Activated T-helper 1 cell treated with anti-CD3 and anti-CD28 coated beads, Interleukin-12 subunit alpha, Interleukin-12 subunit beta, Interleukin-2, Interleukin-4 antibody, amounts not matched to agents 30 ng/mL and 10 ng/mL and 1 ng/mL, durations not matched to agents 14 hours and 24 hours and 36 hours (primary cell): ENCODE measurements at places on chromosomes 16 and 17.

DNA sequence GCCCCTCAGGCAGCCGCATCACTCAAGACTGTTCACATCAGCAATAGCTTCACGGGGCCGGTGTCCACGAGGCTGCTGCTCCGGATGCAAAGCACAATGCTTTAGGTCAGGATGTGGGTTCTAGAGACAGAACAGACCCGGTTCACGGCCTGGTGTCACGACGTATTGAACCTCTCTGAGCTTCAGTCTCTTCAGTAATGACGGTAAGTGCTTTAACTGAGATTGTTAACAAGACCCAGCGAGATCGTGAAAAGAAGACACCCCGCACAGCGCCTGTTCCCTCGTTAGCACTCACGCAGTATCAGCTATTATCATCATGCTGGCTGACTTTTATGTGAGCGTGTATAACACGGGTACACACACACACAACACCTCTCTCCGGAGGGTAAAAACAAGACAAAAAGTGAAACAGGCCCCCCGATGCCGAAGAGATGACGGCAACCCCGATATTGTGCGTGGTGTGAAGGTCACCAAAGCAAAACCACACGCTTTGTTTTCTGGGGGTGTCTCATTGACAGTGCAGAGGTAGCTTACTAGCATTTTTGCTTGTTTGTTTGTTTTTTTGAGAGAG, 21.4 kb upstream of the ABR start:
- DNase-seq = no peak

- DNase-seq = no peak
Observed at GRCh38 chr16:23469814-23470213, 16.8 kb upstream of the COG7 start.

- peak; percentile 13 for DNase-seq
Observed at GRCh38 chr17:66399441-66399840, 97.0 kb downstream of the PRKCA start.

GRCh38 chr17:35708951-35709350, 22.5 kb upstream of the RASL10B start:
- no peak for DNase-seq

DNA sequence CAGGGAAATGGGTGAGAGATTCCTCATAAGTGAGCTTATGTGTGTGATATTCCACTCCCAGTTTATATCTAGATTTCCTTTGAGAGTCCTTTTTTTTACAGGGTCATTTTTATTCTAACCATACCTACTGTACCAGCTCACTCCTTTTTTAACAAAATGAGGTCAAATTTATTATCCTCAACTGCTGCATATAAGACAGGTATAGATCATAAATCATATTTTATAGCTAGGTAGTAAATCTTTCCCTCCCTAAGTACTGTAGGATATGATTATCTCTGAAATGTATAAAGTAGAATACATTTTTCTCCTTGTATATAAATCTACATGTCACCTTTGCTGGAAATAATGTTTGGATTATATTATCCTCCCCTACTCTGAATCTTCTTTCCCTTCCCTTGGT, 31.5 kb downstream of the AP2B1 start:
- DNase-seq = no peak

- DNase-seq = peak; percentile 58
Observed at GRCh38 chr16:566475-567372, at the start of gene NHLRC4. Gene NHLRC4 (plus strand): TSS chr16:567005. CDS start chr16:568048, 1,043 bp downstream.

GRCh38 chr17:76176701-76177574, 35.9 kb upstream of the FOXJ1 start:
- DNase-seq = no peak

DNA sequence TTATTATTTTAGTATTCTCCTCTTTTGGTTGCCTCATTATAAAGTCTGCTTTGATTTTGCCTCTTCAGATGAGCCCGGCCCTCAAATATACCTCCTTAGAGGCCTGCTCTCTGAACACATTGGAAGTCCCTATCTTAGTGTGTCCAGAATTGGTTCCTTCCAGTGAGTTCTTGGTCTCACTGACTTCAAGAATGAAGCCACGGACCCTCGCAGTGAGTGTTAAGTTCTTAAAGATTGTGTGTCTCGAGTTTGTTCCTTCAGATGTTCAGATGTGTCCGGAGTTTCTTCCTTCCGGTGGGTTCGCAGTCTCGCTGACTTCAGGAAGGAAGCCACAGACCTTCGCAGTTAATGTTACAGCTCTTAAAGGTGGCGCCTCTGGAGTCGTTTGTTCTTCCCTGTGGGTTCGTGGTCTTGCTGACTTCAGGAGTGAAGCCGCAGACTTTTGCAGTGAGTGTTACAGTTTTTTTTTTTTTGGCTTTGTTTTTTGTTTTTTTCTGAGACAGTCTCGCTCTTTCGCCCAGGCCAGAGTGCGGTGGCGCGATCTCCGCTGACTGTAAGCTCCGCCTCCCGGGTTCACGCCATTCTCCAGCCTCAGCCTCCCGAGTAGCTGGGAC, 45.8 kb upstream of the NOS2 start:
- DNase-seq = peak; percentile 16

DNA sequence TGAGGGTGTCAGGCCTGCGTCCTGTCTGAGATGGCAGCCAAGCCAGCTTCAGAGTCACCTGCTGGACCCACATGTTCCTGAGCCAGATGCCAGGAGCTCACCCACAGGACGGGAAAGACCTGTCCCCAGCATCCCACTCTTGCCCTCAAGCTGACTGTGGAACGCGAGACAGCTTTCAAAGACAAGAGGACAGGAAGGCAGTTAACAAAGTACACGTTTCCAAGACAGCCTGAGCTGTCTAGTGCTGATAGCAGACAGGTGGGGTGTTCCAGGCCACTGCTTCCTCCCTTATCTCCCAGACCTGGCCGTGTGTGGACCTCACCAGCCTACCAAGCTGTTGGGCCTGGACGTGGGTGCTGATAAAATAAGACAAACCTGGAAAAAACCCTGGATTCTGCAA, 13.2 kb downstream of the CMTM3 start:
- no peak for DNase-seq

GRCh38 chr16:86988920-86989696, 328.1 kb downstream of the C16orf95 start:
- no peak for DNase-seq

DNA sequence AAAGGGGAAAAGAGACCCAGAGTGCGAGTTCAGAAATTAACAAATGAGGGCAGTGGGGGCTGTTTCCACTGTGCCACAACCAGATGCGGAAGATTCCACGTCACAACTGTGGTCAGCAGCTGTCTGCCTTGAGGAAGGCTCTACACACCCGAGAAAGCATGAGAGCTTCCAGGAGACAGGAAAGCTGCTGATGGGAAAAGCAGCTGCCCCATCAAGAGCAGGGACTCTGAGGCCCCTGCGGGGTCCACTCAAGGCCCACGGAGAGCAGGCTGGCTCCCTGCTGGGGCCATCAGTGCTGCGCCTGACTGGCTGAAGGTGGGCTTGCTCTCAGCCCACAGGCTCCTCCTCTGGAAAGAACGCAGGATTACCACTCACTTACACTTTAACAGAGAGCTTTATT, 14.8 kb upstream of the TRAP1 start:
- no peak for DNase-seq

DNA sequence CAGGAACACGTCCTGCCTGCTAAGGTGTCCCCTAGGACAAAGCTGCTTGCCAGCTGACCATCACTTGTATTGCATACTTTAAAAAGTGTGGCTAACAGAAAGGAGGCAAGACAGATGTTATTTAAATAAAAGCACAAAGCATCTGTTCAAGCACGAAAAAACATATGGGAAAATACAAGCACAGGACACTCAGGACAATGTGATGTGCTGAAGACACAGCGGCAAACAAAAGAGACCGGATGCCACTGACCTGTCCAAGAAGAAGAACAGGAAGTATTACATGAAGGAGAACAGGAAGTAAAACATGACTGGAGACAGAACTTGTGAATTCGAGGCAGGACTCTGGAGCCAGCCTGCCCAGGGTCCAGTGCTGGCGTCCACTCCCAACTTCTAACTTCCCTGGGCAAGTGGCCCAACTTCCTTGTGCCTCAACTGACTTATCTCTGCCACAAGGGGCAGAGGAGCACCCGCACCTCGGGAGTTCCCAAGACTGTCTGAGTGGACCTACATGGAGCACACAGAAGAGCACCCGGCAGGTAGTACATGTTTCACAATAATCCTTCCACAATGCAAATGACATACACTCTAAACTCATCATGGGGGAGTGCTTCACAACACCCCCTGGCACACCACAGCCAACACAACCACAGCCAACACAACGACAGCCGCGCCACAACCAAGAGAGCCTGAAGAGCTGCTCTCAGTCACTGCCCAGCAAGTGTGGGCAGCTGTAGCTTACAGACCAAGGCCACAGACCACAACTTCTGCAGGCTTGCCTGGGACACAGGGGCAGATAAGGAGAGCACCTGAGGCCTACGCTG, 36.6 kb downstream of the ANKRD11 start:
- DNase-seq = no peak

DNA sequence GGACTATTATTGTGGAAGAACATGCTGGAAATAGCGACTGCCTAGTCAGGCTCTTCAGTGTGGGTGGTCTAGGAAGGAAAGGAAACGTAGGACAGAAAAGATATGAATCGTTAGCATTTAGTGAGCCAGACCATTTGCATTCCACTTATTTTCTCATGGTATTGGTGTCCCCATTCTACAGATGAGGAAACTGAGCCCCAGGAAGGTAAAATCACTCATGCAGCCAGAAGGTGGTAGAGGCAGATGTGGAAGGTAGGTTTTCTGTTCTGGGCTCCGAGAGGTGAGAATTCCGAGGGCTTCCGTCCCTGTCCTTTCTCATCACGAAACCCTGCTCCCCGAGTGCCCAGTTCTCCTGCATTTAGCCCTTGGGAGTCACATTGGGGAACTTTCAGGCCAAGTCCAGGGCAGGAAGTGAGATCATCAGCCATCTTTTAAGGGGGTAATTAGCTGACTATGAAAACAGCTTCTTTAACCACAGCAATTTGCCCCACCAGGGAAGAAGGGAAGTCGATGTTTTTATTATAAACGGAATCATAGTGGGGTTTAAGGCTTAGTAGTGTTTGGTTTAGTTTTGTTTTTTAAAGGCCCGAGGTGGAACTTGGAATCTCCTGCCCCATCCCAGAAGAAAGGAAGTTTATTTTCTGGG, 110.7 kb upstream of the IRX3 start:
- no peak for DNase-seq

DNA sequence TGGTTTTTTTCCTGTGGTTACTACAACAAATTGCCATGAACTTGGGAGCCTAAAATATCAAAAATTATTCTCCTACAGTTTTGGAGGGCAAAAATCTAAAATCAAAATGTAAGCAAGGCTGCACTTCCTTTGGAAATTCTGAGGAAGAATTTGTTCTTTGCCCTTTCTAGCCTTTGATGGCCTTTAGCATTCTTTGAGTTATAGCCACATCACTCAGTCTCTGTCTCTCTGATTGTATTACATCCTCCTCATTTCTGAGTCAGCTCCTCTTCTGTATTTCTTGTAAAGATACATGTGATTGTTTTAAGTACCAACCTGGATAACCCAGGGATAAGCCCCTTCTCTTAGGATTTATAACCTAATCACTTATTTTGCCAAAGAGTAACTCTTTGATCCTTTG, 282.0 kb downstream of the BCAS3 start:
- DNase-seq = no peak

DNA sequence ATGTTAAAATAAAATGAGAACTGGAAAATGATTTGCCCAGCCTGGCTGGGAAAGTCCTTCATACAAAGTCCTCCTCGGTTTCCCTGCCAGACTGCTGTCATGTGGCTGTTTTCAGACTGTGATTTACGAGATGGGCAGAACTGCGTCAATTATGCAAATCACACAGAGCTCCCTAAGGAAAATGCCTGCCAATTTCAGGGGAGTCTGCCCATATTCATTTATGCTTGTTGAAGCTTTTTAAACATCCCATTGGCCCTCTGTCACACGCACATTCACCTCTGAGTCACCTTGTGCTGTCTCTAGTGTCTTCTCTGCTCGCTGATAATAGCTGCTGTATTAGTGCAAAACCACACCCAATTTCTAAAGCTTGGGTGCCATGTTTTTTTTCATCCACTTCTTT, 81.7 kb upstream of the FAM20A start:
- DNase-seq = no peak
